ENCODE measurements at places on chromosomes 7 and 10. TPM values are rescaled to one million over a fixed set of nuclear protein-coding genes. Genes with fewer than 3 reads are reported as not detected.
A peak's percentile ranks its signal among the peaks of the same experiment; 100 is the strongest.

DNA sequence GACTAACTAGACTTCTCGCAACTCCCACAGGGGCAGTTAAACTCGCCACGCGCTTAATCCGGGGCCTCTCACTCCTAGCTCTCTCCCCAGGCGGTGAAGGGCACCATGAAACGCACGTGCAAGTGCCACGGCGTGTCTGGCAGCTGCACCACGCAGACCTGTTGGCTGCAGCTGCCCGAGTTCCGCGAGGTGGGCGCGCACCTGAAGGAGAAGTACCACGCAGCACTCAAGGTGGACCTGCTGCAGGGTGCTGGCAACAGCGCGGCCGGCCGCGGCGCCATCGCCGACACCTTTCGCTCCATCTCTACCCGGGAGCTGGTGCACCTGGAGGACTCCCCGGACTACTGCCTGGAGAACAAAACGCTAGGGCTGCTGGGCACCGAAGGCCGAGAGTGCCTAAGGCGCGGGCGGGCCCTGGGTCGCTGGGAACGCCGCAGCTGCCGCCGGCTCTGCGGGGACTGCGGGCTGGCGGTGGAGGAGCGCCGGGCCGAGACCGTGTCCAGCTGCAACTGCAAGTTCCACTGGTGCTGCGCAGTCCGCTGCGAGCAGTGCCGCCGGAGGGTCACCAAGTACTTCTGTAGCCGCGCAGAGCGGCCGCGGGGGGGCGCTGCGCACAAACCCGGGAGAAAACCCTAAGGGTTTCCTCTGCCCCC lies 19.5 kb downstream of the WNT8B start:
- peak; percentile 67 for DNase-seq

GRCh38 chr10:62862447-62862846 lies 46.3 kb upstream of the EGR2 start:
- no peak for DNase-seq

Gene ELFN1
- not detected for total RNA-seq

DNA sequence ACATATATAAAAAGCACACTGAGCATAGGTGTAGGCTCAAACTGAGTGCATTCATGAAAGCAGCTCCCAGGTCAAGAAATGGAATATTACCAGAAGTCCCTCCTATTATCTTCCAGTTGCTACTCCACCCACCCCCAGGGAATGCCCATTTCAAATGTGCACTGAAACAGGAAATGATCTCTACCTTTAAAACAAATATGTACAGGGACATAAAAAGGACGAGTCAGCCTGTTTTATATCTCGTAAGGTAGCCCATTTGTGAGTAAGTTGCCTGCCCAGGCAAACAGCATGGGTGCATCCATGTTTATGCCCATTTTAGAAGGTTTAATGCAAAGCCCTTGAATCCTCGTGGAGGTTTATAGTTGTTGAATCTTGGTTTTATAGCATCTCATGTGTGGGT lies 10.4 kb downstream of the FFAR4 start:
- no peak for DNase-seq

- no peak for DNase-seq
Measured at GRCh38 chr7:123752534-123752933, 3.7 kb upstream of the WASL start.

GRCh38 chr7:99267481-99267840 lies 5.2 kb upstream of the MYH16 start:
- no peak for DNase-seq

DNA sequence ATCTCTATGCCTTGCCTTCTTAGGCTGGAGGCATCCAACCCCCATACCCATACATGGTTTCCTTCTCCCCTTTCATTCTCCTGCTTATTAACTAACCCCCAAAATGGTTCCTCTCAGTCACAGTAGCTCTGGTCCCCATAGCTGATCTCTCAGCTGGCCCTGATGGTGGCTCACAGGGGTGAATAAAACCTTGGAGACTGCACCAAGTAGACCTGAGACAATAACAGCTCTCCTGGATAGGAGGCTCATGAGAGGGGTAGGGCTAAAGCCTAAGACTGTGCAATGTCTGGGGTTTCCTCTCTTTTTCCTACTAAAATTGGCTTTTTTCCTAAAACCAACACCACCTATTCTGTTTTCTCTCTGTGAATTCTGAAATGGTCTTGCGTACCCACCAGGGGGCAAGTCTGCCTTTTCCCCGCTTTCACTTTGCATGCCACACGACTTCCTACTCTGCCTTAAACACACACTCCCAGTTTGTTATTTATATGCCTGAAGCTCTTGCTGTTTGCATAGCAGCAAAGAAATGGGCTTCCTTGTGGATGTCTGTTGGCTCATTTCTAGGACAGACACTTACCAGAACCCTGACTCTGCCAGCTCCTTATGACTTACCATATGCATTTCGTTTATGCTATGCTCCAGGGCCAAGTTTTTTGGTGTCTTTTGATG lies 18.4 kb upstream of the PON1 start:
- DNase-seq: no peak

- DNase-seq: no peak
Measured at GRCh38 chr7:17640730-17641377, 299.4 kb downstream of the SNX13 start.

Gene KCNMA1
- 0.63 TPM for total RNA-seq

Gene TCAF2
- 8.7 TPM for total RNA-seq
